ENCODE measurements at places on chromosomes 2 and 18.

GRCh38 chr18:13394801-13395200 lies 176.2 kb downstream of the LDLRAD4 start:
- no peak for DNase-seq

DNA sequence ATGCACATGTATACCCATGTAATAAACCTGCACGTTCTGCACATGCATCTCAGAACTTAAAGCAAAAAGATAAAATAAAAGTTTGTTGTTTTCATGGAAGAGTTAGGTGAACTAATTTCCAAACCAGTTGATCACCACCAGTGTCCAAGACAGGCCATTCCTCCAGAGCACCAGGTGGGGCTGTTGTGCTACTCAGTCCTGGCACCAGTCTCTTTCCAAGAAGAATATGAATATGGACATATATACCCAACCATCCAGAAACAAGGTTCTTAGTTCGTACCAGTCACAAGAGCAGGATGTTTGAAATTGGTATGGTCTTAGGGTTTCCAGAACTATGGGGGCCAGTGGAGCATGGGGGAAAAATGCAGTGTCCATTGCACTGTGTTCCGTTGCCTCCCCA lies 17.2 kb upstream of the TNP1 start:
- DNase-seq = no peak

- DNase-seq = peak; percentile 34
Measured at GRCh38 chr18:80246445-80247392, 595 bp downstream of the PARD6G start.

- peak; percentile 38 for DNase-seq
Measured at GRCh38 chr2:236592821-236593220, 23.2 kb downstream of the ACKR3 start.

DNA sequence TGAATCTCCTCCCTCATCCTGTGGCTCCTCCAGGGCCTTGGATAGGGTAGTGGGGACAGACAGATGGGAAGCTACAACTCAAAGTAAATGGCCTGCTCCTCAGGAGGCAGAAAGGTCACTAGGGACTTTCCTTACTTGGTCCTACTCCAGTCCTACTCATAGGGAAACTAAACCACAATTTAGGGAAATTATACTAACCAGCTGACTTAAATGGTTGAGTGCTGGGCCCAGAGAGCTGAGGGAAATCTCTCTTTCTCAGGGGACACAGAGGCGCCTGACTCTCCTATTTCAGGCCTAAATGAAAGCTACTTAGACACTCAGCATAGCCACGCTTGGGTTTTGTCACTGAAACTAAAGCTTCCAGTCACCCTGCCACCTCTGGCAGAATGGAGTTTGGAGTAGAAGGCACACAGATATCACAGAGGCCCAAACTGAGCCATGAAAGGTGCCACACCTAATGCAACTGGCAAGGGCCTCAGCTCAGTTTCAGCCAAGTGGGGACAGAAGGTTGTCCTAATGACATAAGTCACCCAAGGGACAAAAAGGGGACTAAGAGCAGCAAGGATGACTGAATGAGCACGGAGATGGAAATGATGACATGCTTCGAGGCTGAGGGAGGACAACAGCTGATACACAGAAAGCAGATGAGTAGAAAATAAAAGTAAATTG lies 24.0 kb downstream of the CERKL start:
- no peak for DNase-seq

- DNase-seq = no peak
Measured at GRCh38 chr2:10083692-10084211, 3.5 kb upstream of the CYS1 start.
